ENCODE measurements at places on chromosomes 7 and 10. TPM values are rescaled to one million over a fixed set of nuclear protein-coding genes. Genes with fewer than 3 reads are reported as not detected.

MNX1 gene
- total RNA-seq = not detected

MMP21 gene
- 1.1 TPM for total RNA-seq

FIGNL1 gene
- total RNA-seq = 11.5 TPM

ECHS1 gene
- total RNA-seq = 67.6 TPM

PIP gene
- not detected for total RNA-seq

SLIT1 gene
- total RNA-seq = under 0.01 TPM

PVRIG gene
- total RNA-seq = not detected

CABCOCO1 gene
- total RNA-seq = 0.11 TPM

JAKMIP3 gene
- total RNA-seq = 0.09 TPM

TMEM236 gene
- total RNA-seq = 0.43 TPM

COL17A1 gene
- total RNA-seq = under 0.01 TPM

GPAM gene
- total RNA-seq = 3.4 TPM

NAT16 gene
- not detected for total RNA-seq

KEL gene
- total RNA-seq = not detected

Data from dermis lymphatic vessel endothelial cell (primary cell).